Airway epithelial cell (primary cell): ENCODE measurements at places on chromosomes 13 and 19. TPM values are rescaled to one million over a fixed set of nuclear protein-coding genes. Genes with fewer than 3 reads are reported as not detected.

RTBDN gene
- not detected in 2 replicates for total RNA-seq

HSPB6 gene
- total RNA-seq, result 0.35 TPM in 1 of 2 replicates, not detected in the other

CEACAM20 gene
- total RNA-seq, result not detected in 2 replicates

NLRP11 gene
- total RNA-seq, result not detected in 2 replicates

C1QTNF9 gene
- total RNA-seq, result not detected in 2 replicates

MTIF3 gene
- total RNA-seq, result 28.8 and 59.3 TPM in 2 replicates

MEIOSIN gene
- not detected in 2 replicates for total RNA-seq

FAM83E gene
- total RNA-seq, result 2.0 and 6.7 TPM in 2 replicates

KLK3 gene
- total RNA-seq, result not detected in 2 replicates

ATP4A gene
- total RNA-seq, result not detected in 2 replicates

NLRP5 gene
- not detected in 2 replicates for total RNA-seq

RAB20 gene
- total RNA-seq, result 7.8 and 10.4 TPM in 2 replicates

ABCC4 gene
- 5.7 and 6.1 TPM in 2 replicates for total RNA-seq

ZNF529 gene
- 2.4 and 2.8 TPM in 2 replicates for total RNA-seq

SPC24 gene
- 31.2 and 40.9 TPM in 2 replicates for total RNA-seq

ZNF799 gene
- 1.6 and 2.6 TPM in 2 replicates for total RNA-seq

CCL25 gene
- not detected in 2 replicates for total RNA-seq

MCEMP1 gene
- not detected in 2 replicates for total RNA-seq

TMEM238 gene
- 11.8 and 33.3 TPM in 2 replicates for total RNA-seq

SOX21 gene
- 5.7 and 6.2 TPM in 2 replicates for total RNA-seq

C19orf18 gene
- total RNA-seq, result 0.28 TPM in 1 of 2 replicates, not detected in the other

ZNF700 gene
- total RNA-seq, result 4.2 and 4.3 TPM in 2 replicates
